Stimulated activated CD8-positive, alpha-beta memory T cell treated with anti-CD3 and anti-CD28 coated beads, Interleukin-2, amount 100 ng/mL, for 1 hour (primary cell): ENCODE measurements at places on chromosomes 3 and 15.

DNA sequence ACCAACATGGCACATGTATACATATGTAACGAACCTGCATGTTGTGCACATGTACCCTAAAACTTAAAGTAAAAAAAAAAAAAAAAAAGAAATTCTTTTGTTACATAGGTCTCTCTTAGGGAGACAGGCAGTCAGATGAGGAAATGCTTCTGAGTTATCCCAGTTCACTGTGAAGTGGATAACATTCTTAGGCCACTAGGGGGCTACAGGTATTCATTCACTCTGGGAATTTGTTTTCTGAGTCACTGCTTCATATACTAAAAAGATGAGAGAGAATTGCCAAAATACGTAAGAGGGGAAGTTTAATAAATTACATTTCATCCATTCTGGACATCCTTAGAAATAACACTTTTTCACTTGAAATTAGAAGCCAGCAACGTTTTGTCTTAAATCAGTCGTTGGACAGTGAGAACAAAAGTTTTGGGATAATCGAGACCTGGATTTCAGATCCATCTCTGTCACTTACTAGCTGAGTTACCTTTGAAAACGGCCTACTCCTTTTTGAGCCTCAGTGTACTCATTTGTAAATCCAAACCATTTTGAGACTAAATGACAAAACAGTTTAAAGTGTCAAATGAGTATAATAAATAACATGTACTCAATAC is 738.4 kb upstream of the ALCAM start:
- no peak for DNase-seq

DNA sequence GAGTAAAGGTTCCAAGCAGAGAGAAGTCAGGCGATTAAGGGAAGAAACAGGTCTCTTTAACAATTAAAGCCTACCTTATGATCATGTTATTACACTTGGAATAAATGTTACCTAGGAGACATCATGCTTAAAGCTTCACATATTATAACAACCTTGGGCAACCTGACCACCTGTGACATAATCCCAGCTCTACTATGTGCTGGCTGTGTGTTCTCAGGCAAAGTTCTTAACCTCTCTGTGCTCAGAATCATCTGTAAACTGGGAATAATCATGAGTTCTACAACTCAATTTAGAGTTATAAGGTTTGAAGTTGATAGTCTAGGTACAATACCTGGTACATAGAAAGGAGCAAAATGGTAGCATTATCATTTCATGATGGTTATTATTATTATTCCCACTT is 159.3 kb downstream of the MAGI1 start:
- DNase-seq, result no peak

- DNase-seq, result no peak
Measured at GRCh38 chr15:31102039-31102321, 455 bp upstream of the TRPM1 start.

DNA sequence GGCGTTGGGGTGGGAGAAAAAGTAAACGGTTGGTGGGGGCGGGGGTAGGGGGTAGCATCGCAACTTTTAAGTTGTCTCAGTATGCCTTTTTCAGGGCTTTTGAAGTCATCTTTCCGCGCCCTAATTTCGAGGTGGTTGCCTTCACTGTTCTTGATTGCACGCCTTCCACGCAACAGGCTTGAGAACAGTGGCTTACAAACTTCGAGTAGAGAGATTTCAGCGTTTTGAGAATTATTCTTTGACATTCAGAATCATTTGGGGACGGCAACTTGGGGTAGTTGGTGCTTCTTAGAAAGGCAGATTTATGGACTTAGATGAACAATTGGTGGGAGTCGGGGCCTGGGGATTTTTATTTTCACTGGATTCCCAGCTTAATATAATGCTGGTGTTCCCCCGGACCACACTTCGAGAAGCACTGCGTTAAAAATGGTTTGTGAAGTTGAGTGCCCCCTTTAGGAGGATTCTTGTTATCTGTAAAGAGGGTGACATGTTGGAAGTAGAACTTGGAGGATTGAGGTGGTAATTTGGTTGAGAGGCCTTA is 880 bp downstream of the PPP4R2 start:
- DNase-seq, result no peak

- DNase-seq, result no peak
Measured at GRCh38 chr15:41945731-41946130, 26.6 kb downstream of the EHD4 start.

DNA sequence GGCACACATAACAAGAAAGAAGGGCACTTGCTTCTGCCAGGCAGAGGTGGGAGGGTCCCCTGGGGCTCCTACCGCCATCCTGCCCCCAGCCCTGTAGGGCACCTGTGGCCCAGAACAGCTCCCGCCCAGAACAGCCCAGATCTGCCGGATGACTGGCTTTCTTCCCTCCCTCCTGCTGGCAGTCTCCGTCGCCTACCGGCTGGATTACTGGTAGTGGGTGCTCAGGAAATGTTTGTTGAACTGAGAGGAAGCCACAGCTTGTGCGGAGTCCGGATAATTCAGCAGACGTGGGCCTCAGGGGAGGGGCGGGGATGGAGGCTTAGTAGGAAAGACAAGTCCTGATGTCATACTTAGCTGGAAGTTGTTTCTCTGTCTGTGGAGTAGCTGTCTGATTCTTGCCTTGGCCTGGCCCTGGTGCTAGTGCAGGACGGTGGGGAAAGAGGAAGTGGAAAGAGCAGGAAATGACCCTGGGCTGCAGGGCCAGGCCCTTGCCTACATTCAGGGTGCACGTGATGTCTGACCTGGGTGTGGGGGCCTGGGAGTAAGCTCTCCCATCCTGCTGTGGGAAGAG is 6.7 kb downstream of the CCDC9B start:
- DNase-seq, result no peak

DNA sequence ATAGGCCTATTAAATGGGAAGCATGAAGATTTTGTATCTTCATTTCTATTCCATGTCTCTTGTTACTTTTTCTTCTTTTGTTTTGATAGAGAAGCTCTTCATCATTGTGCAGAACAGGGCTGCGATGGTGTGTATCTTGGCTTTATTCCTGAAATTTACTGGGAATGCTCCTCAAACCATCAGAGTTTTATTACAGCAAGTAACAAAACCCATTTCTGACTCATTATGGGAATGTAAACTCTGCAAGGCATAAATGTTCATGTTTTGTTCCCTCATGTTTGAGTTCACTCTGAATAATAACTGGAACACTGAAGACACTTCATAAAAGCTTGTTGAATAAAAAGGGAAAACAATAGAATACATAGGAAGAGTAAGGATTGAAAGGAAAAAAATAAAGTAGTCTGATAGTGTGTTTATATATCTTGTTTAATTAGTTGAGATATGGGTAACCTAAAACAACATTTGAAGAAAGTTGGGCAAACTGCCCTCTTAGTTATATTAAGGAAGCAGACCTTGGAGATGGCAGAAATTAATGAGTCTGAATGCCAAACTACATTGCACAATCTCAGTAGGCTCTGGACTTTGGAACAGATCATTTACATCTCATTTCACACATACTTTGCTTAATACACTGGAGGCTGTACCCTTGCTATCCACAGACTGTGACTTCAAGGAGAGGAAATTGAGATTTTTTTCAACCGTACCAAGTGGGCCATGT is 521.5 kb downstream of the GRM7 start:
- DNase-seq, result no peak

GRCh38 chr3:187767266-187768012 is 22.2 kb upstream of the BCL6 start:
- no peak for DNase-seq

DNA sequence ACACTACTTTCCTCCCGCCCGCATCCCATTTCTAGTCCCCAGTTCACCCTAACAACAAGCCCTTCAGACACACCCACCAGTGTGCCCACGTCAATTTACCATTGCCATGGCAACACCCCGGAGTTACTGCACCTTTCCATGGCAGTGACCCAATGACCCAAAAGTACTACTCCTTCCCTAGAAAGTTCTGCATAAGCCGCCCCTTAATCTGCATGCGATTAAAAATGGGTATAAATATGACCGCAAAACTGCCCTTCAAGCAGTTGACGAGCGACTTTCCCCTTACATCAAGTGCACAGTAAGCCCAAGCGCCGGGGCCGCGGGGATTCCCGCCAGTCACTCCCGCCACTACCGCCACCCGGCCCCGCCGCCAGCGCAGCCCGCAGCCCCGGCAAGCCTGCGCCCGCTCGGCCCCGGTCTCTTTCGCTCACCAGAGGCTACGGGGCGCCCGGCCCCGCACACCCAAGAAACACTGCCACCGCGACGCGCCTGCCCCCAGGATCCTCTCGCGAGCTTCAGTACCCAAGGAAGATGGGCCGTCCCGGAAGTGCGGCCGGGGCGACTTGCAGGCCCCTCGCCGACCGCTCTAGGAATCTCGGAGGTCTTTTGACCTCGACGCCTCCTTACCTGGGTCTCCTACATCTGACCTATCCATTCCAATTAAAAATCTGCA is 27.2 kb upstream of the ZNF502 start:
- peak; percentile 13 for DNase-seq

- no peak for DNase-seq
Measured at GRCh38 chr15:74040109-74040850, 42.1 kb downstream of the GOLGA6A start.

GRCh38 chr3:100400419-100400779 is 490 bp downstream of the TOMM70 start:
- DNase-seq, result no peak

GRCh38 chr3:78919021-78919755 is 848.6 kb downstream of the ROBO1 start:
- DNase-seq, result no peak

DNA sequence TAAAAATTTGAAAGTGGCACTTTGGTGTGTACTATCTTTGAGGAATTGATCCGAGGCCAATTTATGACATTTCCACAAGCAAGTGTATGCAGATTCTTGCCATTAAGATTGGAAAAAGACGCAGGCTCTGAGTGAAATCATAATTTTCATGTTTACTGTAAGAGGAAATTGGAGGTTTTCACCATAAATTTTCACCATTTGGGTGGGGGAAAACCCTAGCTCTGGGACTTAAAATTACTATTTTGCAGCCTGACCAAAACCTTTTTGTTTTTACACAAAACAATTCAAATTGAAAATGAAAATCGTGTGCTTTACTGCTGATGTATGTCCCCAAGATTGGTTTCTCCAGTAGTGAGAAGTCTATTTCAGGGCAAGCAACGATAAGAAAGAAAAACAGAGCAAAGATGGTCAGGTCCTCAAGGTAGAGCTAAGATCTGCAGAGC is 282.6 kb downstream of the FOXP1 start:
- no peak for DNase-seq

GRCh38 chr3:43787330-43787729 is 96.6 kb downstream of the ABHD5 start:
- no peak for DNase-seq

- DNase-seq, result no peak
Measured at GRCh38 chr3:167887096-167887495, 151.6 kb downstream of the SERPINI1 start.

- no peak for DNase-seq
Measured at GRCh38 chr15:38323895-38324294, 71.3 kb downstream of the SPRED1 start.
